Activated CD4-positive, CD25-positive, alpha-beta regulatory T cell treated with anti-CD3 and anti-CD28 coated beads, Interleukin-2, amount 50 U/mL, for 72 hours (primary cell): ENCODE measurements at places on chromosomes 13 and 19.
A peak's percentile ranks its signal among the peaks of the same experiment; 100 is the strongest.

DNA sequence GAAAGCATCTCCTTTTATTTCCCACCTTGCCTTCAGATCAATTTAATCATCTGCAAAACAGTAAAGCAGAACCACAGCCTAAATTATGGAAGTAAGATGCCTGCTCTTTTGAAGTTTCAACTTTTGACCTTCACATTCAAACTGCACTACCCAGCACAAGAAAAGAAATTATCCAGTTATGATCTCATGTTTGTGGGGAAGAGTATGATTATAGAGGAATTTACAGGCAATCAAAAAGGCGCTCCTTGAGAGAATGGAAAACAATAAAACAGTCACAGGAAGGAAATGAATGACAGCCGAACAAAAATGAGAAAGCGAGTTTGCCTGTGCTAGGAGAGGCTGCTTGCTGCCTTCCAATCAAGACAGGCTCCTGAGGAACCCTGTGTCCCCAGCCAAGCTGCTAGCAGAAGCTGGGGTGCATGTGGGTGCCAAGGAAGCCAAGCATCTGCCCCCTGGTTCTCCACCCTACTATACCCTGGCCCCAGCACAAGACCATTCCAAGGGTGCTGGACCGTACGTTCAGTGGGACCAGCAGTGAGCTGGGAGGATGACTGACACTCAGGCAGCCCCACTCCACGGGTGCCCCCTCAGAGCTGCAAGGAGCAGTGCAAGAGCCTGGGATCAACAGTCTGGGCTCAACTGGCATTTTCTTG lies 47.8 kb downstream of the PEPD start:
- DNase-seq, result no peak

DNA sequence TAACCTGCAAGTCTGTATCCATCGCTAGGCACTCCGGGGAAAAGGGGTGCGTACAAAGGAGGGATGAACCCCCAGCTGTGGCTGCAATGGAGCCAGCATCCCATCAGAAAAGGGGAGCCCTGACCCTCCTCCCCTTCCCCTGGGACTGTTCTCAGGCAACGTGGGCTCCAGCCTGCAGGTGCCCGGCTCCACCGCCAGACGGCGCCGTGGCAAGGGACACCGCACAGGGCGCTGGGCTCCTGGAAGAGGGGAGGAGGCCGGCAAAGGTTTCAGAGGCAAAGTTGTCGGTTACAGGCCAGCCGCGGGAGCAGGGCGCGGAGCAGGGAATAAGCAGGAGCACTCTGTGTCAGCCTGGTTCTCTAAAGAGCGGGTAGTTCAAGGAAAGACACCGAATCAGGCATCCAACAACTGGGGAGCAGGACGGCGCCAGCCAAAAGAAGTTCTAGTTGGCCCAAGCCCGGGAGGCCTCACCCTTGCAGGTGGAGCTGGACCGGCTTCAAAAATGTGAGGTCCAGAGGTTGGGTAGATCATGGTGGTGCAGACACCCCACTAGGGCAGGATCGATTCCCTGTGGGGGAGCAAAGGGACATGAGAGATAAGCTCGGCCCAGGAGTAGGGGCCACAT lies 53.0 kb upstream of the ATP12A start:
- no peak for DNase-seq

DNA sequence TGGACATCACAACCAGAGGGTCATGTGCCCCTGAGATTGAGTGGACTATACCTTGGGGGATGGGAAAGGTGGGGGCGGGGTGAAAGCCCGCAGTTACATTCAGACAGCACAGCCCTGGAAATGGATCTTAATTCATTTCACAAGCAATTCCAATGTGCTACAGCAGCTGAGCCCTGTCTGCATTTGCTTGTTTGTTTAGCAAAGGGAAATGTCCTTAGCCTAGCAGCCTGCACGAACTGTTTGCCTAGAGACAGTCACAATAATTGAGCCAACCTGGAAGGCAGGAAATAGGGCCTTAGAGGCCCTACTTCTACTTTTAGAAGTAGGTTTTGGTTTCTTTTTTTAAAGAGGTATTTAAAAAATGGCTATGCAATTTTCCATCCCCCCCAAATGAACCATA lies 177.3 kb upstream of the KL start:
- DNase-seq, result no peak

DNA sequence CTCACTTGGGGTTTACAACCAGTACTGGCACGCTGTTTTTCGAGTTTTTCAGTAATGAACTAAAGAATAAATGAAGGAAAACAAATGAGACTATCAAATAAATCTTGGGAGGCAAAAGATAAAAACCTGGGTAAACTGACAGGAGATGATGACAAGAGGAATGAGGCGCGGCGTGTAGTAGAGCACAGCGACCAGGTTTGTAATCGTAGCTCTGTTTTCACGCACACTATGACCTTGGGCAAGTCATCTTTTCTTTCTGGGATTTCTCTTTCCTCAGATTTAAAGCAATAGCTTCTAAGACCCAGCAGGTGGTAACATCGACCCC lies 419 bp downstream of the MRPS31 start:
- DNase-seq, result no peak

GRCh38 chr19:13022859-13023636 lies 27.8 kb downstream of the NFIX start:
- DNase-seq, result no peak

DNA sequence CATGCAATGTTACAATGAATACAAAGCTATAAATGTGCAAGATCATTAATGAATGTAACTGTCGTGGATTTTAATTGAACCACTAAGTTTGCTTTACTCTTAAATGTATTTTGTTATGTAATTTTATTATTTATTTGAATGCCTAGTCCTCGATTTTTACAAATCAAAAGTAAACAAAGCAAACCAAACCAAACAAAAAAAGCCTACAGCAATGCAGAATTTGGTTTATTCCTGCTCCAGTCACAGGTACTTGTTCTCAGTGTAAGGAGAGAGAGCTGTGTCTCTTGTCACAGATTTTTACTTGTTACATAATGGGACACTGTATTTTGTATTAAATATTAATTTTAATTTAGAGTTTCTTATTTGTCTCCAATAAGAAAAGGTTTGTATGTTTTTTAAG lies 584.3 kb upstream of the SLITRK6 start:
- DNase-seq, result no peak

- no peak for DNase-seq
Measured at GRCh38 chr13:106523576-106523975, 11.9 kb downstream of the EFNB2 start.

DNA sequence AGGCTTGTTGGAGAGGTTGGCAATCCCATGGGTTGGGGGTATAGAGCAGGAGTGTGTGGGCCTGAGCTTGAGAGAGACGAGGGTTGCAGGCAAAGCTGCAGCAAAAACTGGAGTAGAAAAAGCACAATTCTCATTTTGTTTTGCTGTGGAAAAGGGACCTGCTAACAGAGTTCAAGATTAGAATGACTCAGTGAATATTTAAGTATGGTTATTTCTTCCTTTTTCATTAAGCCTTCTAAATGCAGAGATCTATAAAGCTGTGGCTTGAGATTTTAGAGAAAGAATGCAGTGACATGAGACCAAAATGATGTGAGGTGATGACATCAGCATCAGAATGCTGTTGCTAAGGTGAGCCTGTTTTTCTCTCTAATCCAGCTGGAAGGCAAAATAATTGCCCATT lies 10.8 kb upstream of the MBNL2 start:
- no peak for DNase-seq

- DNase-seq, result no peak
Measured at GRCh38 chr13:41782086-41782485, 178.8 kb downstream of the VWA8 start.

- DNase-seq, result peak; percentile 39
Measured at GRCh38 chr19:6362027-6362350, 658 bp downstream of the CLPP start.

GRCh38 chr13:76637641-76638141 lies 248.5 kb downstream of the KCTD12 start:
- no peak for DNase-seq

GRCh38 chr13:42656958-42657357 lies 83.0 kb downstream of the TNFSF11 start:
- DNase-seq, result no peak

GRCh38 chr13:90154311-90154960 lies 1193.1 kb upstream of the MIR17HG start:
- DNase-seq, result no peak

DNA sequence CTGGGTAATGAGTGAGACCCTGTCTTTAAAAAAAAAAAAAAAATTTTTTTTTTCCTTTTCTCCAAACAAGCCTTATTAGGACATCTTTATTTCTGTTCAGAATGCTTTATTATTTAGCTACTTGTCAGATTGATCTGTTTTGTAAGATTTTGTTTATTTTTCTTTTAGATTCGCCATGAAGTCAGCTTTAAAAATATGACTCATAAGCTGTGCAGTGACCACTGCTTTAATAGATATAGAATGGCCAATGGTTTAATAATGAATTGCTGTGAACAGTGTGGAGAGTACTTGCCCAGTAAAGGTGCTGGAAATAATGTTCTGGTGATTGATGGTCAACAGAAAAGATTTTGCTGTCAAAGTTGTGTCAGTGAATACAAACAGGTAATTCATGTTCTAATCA lies 47.7 kb downstream of the ZMYM2 start:
- DNase-seq, result no peak

- no peak for DNase-seq
Measured at GRCh38 chr19:54551950-54552912, 21.4 kb upstream of the LILRA2 start.

DNA sequence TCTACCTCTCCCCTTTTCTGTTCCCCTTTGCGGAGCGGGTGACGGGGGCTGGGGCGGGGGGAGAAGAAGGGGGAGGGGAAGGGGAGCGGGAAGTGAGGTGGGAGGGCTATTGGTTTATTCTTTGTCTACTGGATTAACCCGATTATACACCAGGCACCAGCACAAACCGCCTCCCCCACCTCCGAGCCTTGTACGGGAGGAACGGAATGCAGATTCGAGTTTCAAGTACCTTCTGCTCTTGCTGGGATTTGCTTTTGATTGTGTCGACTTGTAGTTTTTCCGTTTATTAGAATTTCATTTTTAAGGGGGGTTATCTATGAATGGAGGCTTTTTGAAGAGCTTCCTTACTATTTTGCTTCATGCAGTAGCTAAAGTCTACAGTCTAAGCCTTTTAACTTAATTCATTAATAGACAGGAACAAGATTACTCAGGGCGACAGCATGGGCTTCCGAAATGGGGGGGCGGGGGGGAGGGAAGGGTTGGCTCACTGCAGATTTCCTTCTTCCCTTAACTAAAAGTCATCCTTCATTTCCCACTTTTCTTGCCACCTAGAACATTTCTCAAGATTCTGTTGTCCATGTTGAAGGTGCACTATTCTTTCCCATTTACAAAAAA lies 937 bp upstream of the SPRY2 start:
- DNase-seq, result no peak

DNA sequence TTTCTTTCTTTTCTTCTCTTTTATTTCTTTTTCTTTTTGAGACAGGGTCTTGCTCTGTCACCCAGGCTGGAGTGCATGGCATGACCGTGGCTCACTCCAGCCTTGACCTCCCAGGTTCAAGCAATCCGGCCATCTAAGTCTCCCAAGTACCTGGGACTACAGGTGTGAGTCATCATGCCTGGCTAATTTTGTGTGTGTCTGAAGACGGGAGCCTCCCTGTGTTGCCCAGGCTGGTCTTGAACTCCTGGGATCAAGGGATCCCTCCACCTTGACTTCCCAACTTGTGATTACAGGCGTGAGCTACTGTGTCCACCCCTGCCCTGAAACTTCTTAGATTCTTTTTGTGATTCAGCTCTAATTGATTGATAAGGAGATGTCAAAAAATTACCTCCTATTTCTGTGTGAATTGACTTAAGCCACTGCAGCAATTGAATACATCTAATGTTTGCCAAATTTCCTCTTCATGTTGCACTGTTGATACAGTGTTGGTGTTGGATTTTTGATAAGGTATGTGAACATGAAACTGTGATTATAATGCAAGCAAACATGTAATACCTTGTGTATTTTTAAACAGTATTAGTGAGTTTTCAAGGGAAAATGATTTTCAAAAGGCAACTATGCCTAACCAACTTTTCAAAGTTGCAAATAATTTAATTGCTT lies 22.6 kb downstream of the KLF5 start:
- DNase-seq, result no peak

GRCh38 chr13:23622985-23623384 lies 52.8 kb downstream of the TNFRSF19 start:
- DNase-seq, result no peak

- DNase-seq, result peak; percentile 46
Measured at GRCh38 chr13:20489185-20489820, 36.4 kb downstream of the CRYL1 start.

- no peak for DNase-seq
Measured at GRCh38 chr13:27833206-27833605, 40.9 kb downstream of the GSX1 start.

DNA sequence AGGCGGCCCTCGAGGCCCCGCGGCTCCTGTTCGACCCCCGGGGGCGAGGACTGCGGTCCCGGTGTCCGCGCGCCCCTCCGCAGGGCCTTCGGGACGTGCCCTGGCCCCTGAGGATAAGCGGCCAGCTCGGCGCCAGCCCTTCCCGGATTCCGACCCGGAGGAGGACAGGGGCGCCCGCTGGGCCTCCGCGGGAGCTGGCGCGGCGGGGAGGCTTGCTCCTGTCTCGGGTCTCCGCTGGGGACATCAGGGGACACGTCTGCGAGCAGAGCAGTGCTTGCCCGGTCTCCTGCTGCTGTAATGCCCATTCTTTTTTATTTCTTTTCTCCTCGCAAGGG lies 829 bp downstream of the B3GLCT start:
- no peak for DNase-seq

GRCh38 chr19:37991176-37991835 lies 84.3 kb downstream of the SIPA1L3 start:
- no peak for DNase-seq

- DNase-seq, result no peak
Measured at GRCh38 chr13:41820581-41821237, 140.2 kb downstream of the VWA8 start.

DNA sequence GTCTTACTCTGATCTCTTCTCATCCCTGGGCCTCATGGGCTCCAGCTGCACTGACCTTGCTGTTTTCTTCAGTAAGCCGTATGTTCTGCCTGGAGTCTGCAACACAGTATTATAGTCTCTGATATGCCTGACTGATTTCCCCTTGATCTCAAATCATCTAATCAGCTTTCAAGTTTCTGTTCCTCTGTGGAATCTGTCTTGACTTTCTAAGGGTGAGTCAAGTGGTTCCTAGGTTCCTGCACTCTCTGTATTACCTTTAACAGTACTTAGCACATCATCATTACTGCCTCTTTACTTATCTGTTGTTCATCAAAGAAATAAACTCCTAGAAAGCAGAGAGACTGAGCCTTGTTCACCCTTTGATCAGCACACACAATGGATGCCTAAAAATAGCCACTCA lies 350.7 kb downstream of the LMO7 start:
- no peak for DNase-seq

GRCh38 chr13:102657630-102658029 lies 37.2 kb downstream of the METTL21C start:
- no peak for DNase-seq
